ENCODE measurements at places on chromosomes 6 and 20.

GRCh38 chr6:166853371-166854325, 102.7 kb downstream of the RNASET2 start:
- DNase-seq: no peak

- DNase-seq: no peak
Measured at GRCh38 chr6:131288214-131288613, 152.9 kb downstream of the AKAP7 start.

DNA sequence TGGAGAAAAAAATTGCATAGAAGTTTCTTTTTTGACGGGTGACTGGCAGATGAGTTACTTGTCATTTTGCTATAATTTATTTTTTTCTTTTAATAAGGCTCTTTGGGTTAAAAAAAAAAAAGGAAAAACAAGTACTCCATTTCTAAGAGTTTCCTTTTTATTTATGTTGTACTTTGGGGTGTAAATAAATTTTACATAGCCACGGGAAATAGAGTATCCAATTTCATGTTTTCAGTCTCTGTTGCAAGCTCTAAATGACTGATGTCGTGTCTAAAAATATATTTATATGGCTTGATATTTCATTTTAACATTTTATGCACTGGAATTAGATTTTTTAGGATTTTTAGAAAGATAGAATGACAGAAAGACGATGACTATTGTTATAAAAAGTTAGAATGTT, 3.4 kb downstream of the EYA4 start:
- DNase-seq: no peak

GRCh38 chr20:41205313-41205712, 68.0 kb downstream of the PLCG1 start:
- DNase-seq: no peak

DNA sequence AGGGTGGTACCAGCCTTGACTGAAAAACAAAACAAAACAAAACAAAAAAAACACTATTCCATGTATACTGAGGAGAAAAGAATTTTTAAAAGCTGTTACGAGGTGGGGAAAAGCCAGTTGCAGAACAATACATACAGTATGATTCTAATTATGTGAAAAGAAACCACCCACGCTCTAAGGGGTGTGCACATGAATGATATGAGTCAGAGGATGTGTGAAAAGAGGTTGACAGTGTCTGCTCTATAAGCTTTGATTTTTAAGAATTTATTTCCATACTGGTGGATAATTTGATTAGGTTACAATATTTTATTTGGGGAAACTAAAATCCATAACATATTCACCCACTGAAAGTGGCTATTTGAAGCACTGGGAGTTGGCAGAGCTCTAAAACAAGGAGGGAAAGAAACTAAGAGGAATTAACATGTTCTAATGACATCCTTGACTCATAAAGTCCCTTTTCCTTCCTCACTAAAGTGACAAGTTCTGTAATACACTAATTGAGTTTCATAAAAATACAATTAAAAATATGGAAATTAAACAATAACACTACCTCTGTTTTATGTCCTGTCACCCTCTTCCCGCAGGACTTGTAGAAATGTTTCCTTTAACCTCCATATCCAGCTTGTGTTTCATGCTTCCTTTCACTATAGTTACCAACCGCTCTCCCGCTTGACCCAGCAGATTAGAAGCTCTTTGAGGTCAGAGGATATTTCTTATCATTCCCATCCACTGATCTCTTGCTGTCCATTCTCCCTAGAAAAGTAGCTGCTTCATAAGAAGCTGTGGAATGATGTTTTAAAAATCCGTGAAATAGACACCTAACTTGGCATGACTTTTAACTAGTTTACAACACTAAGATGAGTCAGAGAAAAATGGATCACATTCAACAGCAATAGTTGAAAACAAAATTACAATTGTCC, 118.6 kb upstream of the CCDC28A start:
- DNase-seq: no peak
